ENCODE measurements at places on chromosomes 7 and 10.

DNA sequence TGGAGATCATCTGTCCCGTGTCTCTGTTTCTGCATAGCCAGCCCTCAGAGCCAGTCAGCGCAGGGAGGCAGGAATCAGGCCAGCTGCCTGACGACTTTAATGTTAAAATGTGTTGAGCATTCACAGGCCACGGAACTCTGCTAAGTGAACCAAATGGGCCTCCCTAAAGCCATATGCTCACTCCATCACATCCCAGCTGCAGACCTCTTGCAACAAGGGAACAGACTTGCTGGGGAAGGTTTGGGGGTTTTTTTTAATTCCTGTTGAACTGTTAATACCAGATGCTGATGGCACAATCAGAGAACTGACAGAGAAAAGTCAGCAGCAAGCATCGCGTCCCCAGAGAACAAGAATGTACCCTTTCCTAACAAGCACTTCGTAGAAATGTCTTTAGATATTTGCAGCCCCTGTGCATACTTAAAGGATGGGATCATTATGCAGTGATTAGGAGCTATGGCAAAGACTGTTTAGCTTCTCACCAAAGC lies 900.4 kb upstream of the AUTS2 start:
- DNase-seq = no peak

DNA sequence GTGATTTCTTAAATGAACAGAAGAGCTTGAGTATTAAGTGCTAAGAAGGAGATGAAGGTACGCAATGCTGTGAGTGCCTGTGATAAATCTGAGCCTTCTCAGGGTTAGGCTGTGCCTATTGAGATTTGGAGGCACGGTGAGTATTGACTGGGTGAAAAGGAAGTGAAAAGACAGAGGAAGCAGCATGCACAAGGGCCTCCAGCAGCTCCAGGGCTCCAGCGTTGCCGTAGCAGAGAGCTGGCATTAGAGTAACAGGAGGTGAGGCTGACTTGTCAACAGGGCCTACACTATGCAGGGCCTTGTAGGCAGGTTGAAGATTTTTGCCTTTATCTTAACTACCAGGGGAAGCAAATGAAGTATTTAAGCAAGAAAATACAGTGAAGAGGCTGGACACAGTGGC lies 54.1 kb upstream of the PDCD4 start:
- no peak for DNase-seq

GRCh38 chr10:11871466-11871865 lies 48.3 kb downstream of the PROSER2 start:
- no peak for DNase-seq

DNA sequence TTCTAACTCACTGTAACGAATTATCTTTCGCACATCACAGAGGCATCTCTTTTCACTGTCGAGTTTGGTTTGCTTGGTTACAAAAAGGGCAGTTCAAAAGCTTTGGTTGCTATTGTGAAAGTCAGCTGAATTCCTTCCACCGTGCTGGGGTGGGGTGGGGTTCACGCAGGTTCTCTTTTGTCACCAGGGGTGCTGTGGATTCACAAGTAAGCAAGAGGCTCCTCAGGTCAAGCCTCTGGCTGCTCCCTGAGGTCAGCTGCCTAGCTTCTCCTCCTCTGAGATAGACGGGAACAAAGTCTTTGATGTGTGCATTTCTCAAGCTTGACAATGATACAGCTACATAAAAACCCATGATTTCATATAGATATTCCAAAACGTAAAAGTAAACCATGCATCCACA lies 47.7 kb downstream of the EGFR start:
- DNase-seq = no peak

GRCh38 chr10:74684462-74684861 lies 141.9 kb upstream of the KAT6B start:
- no peak for DNase-seq

- no peak for DNase-seq
These were observed 50.1 kb downstream of the HSPA12A start for GRCh38 chr10:116692225-116692624.

- DNase-seq = no peak
These were observed 31.0 kb downstream of the MKI67 start for GRCh38 chr10:128095027-128095752.

DNA sequence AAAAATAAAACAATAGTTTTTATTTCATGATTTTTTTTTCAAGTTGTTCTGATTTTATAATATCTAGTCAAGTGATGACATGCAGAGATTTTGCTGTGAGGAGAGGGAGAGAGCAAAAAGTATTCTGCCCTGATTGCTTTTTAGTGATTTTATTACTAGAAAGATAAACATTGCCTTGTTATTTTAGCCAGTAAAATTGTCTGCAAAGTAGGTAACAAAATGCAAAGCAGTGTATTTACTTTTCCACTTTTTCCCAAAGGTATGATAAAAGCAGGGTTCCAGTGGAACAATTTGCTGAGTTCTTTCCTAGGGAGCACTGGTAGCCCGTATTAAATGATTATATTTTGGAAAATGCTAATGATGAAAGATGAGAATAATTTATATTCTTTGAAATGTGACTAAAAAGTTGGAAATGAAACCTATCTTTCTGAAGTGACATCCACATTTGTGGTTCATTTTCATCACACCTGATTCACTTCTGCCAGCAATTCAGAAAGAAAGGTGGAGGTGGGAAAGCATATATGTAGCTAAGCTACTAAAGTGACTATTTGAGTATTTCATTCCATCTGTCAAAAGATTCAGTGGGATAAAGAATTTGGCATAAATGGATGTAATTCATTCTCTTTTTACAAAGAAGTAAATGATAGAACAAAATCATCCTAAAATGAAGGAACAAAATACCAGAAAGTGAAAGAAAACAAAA lies 300.3 kb downstream of the ADK start:
- no peak for DNase-seq

GRCh38 chr10:79221110-79222051 lies 125.9 kb upstream of the PPIF start:
- no peak for DNase-seq

DNA sequence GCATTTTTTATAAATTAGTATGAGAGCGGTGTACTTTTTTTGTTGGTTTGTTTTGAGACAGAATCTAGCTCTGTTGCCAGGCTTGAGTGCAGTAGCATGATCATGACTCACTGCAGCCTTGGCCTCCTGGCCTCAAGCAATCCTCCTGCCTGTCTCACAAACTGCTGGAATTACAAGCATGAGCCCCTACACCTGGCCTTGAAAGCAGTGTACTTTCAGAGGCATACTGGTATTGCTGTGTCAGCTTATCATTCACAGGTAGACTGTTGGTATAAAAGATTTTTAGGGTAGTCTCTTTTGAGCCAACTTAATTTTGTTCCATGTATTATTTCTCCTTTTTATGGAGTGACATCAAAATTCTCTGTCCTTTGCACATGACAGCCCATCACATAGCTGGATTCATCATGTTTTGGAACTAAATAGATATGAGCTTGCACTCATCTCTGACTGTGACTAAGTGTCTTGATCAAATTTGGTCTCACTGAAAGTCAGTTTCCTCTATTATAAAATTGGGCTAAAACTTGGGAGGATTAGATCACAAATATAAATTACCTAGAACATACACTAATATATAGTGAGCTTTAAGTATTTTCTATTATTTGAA lies 12.4 kb downstream of the GNAT3 start:
- no peak for DNase-seq

GRCh38 chr10:5071411-5072198 lies 22.6 kb upstream of the AKR1C3 start:
- no peak for DNase-seq

- DNase-seq = no peak
These were observed 238.6 kb upstream of the SHH start for GRCh38 chr7:156050636-156051569.

DNA sequence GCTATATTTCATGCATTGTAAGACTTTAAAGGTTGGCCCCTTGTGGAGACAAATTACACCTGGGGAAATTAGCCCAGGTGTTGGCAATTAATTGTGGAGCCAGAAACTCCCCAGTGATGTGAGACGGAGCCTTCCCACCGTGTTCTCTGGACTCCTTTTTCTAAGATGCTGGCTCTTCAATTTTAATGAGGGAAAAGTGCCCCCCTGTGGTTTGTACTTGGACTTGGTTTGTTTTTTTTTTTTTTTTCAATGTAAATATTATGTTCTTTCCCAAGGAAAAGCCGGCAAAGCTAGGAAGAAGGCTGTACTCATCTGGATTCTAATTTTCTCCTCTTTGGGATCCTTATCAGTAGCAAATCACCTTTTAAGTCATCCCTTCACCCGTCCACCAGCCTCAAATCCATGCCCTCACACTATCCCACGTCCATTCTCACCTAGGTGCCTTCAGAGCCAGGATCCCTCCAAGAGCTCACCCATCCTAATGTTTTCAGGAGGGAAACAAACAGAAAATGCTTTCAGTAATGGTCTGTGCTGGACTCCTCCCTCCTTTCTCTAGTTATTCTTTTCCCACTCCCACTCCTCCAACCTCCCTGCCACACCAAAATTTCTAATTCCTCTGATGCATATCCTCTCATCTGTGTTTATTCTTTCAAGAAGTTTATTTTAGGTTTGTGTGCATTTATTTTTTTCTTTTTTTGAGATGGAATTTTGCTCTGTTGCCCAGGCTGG lies 20.4 kb upstream of the ST8SIA6 start:
- no peak for DNase-seq

DNA sequence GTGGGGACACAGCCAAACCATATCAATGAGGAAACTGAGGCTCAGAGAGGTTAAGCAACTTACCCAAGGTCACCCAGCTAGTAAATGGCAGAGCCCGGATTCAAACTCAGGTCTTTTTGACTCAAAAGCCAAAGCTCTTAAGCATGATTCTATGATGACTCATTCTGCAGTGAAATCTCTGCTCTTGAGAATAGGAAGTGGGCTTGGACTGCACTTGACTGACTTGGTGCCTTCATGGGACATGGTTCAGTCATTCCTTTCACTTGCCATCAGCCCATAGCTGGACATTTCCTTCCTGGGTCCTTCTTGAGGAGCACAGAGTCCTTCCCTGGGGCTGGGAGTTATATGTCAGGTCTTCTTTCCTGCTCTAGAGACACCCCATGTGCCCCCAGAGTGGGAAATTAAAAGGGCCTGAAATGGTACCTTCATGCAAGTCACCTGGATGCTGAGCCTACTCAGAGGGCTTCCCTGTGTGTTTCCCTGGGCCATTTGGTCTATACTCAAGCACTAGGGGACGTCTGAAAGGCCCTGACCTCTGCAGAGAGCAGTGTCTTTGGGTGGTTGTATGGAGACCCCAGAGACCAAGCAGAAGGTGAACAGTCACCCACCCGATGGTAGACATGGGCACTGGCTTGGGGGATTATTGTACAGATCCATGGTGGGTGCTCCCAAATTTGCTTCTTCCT lies 62.4 kb upstream of the SDK1 start:
- no peak for DNase-seq

DNA sequence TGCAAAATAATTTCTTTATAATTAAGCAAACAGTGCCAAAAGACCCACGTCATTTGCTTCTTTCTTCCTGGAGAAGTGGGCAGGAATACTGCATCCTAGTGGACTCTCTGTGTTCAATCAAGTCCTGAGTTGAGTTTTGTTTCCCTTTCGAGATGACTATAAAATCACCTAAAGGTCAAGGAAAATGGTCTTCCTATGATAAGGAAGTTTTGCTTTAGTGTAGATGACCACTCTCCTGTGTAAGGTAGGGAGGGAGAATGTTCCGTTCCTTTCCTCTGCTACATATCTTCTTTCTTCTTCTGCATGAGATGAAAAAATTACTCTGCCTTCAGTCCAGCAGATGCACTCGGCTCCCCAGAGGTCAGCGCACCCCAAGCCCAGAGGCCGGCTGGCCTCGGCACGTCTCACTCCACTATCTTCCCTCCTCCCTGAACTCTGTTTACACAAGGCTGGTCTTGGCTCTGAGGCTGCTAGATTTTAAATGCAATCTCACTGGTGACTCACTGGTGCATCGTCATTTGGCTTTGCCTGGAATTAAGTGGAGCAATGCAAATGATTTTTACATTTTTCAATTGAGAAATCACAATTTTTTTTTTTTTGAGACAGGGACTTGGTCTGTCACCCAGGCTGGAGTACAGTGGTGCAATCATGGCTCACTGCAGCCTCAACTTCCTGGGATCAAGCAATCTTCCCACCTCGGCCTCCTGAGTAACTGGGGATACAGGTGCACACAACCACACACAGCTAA lies 18.6 kb upstream of the VDAC2 start:
- DNase-seq = no peak

DNA sequence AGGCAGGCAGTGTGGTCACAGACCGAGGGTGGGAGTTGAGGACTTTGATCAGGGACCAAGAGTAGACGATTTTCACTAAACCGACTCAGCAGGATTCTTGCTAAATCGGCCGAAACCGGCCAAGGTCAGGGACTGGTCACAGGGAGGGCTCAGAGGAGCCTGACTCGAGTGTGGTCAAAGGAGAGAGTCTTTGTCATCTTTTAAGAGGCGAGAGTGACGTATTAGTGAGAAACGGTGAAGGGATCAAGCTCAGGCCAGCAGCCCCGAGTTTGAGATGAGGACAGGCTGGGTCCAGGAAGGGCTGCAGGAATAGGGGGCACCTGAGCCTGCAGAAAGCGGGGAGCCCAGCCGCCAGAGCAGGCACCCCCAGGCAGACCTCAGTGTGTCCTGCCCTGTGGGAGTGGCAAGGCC lies 41.6 kb upstream of the FAM20C start:
- no peak for DNase-seq

DNA sequence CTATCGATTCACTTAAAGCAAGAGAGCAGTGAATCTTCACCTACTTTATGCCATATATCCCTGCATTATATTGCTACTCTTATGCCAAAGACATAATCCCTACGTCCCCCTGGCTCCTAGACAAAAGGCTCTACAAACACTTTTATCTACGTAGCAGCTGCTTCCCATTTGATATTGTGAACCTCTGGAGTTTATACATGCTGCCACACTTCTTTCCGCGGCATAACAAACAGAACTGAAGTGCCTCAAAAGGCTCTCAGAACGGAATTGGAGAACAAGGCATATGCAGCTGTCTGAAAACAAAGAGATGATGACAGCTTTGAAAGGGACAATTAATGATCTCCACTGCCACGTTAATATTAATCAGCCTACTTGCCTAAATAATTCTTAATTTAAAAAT lies 985.6 kb upstream of the LRRN3 start:
- DNase-seq = no peak

- no peak for DNase-seq
These were observed 2.9 kb downstream of the PKD2L1 start for GRCh38 chr10:100327007-100327717.

DNA sequence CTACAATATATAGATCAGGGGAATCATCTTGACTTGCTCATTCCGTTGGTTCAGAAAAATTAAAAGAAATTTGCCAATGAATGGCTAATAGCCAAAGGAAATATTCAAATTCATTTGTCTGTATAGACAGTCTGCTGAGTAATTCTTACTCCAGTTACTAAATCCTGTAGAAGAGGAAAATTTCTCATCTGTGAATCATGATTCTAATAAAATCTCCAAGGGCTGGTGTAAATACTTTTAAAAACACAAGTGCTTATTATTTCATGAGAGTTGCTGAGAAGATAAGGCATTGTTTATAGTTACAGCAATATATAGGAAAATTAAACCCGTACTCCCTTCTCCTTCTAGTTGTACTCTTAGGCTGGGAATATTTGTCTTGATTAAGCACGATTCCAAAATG lies 53.0 kb downstream of the WNT2 start:
- no peak for DNase-seq

DNA sequence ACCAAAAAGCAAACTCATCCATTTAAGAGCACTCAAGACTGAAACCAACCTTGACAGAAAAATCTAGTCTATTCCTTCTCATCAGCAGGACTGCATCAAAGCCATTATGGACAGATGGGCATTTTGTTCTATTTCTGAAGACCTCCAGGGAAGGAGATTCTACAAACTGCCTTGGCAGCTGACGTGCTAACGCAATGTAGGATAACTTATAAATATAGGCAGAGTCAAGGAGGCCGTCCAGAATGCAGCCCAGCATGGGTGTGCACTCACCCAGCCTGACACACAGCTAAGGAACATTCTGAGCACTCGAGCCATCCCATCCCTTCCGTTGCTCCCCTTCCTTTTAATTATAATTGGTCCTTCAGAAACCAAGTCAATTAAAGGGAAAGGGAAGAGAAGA lies 25.3 kb upstream of the NEBL start:
- DNase-seq = no peak
